NCI-H2171 (cell line): ENCODE measurements at places on chromosomes 4 and X.
A peak's percentile ranks its signal among the peaks of the same experiment; 100 is the strongest.

DNA sequence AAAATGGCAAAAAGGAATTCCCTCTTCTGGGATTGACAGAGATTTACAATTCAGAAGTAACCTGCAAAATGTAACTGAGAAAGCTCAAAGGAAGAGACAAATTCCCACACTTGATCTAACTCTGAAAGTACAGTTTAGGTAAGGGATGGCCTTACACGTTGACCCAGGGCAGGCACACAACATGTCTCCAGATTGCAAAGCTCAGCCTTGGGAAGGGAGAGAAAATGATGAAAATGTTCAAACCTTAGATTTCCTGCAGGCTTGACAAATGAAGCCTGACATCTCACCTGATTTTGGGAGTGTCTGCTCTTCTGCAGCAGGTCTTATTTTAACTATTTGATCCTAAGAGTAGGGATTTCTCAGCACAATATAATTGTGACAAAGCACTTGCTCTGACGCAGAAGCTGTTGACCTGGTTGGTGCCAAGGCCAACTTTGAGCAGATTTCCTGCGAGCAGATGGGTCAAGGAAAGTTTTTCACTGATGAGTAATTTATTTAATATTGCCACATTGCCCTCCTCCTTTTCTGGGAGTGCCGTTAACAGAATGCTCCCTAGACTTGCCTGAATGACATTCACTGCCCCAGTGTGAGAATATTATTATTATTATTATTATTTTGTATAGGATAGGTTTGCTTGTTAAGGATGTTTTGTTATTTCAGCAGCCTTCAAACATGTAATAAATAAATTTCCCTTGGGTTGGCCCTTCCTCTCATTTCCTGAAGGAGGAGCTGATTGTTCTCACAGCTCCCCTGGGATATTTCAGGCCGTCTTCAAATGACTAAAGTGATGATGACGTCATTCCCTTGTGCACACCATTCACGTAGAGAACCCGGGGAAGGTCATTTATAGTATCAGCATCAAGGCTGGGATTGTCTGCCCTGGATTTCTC, 157.1 kb downstream of the VEGFC start:
- no peak for DNase-seq

- DNase-seq: no peak
These were observed 2.9 kb upstream of the BGN start for GRCh38 chrX:153491918-153492317.

GRCh38 chr4:91887926-91888325, 415.8 kb upstream of the GRID2 start:
- peak; percentile 45 for DNase-seq

DNA sequence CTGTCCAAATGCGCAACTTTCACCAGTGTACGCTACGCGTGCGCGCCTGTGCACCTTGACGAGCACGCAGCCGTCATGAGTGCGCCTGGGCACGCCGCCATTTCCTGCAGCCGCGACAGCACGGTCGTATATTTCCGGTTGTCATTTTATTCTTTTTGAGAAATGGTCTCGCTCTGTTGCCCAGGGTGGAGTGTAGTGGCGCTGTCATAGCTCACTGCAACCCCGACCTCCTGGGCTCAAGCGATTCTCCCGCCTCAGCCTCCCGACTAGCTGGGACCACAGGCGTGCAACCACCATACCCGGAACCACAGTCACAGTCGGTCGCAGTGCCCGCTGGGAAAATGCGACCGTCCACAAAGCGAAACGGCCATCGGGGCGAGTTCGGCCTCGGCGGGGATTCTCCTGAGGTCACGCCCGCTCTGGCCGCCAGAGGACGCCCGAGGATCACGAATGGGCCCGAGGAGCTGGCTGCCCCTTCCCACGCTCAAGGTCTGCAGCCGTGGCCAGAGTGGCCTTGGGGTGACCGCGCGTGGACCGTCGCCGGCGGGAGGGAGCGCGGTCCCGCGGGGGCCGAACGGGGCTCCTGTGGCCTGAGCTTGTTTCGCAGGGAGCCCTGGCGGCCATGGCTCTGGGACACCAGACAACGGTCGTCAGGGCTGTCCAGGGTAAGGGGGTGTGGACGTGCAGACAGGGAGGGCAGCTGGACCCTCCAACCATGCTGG, 23.7 kb upstream of the PNMA3 start:
- DNase-seq: no peak

- no peak for DNase-seq
These were observed 421 bp upstream of the PLAC1 start for GRCh38 chrX:134658760-134659023.
